ENCODE measurements at places on chromosomes 2 and 18. TPM values are rescaled to one million over a fixed set of nuclear protein-coding genes. Genes with fewer than 3 reads are reported as not detected.

GRCh38 chr18:63439334-63439733 is 17.1 kb upstream of the VPS4B start:
- DNase-seq, result peak; percentile 88
- no peak overlapping the region for H3K27ac ChIP-seq

DNA sequence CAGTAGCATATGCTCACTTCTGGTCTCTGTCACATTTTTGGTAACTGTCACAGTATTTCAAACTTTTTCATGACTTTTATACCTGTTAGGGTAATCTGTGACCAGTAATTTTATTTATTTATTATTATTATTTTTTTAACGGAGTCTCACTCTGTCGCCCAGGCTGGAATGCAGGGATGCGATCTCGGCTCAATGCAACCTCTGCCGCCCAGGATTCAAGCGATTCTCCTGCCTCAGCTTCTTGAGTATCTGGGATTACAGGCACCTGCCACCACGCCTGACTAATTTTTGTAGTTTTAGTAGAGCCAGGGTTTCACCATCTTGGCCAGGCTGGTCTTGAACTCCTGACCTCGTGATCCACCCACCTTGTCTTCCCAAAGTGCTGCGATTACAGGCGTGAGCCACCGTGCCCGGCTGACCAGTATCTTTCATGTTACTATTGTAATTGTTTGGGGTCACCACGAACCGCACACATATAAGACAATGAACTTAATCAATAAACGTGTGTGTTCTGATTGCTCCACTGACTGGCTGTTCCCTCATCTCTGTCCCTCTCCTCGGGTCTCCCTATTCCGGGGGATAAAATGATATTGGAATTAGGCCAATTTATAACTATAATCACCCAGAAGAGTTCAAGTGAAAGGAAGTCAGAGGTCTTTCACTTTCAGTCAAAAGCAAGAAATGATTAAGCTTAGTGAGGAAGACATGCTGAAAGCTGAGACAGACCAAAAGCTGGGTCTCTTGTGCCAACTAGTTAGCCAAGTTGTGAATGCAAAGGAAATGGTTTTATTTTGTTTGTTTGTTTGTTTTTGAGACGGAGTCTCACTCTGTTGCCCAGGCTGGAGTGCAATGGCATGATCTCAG is 22.9 kb downstream of the TGIF1 start:
- H3K36me3 ChIP-seq, result no peaks in the 10 kb centered on the region
- no peak overlapping the region for H3K4me3 ChIP-seq
- no peak overlapping the region for H3K27ac ChIP-seq

AGXT gene
- total RNA-seq, result not detected

- peaks cover 35% of the 10 kb centered on the region for H3K36me3 ChIP-seq
- H3K4me1 ChIP-seq, result no peaks in the 10 kb centered on the region
- H3K4me3 ChIP-seq, result no peak overlapping the region
- no peak for DNase-seq
- no peaks in the 10 kb centered on the region for H3K27me3 ChIP-seq
- H3K27ac ChIP-seq, result no peak overlapping the region
Observed at GRCh38 chr2:232750135-232750671, 26.2 kb downstream of the KCNJ13 start.

DNA sequence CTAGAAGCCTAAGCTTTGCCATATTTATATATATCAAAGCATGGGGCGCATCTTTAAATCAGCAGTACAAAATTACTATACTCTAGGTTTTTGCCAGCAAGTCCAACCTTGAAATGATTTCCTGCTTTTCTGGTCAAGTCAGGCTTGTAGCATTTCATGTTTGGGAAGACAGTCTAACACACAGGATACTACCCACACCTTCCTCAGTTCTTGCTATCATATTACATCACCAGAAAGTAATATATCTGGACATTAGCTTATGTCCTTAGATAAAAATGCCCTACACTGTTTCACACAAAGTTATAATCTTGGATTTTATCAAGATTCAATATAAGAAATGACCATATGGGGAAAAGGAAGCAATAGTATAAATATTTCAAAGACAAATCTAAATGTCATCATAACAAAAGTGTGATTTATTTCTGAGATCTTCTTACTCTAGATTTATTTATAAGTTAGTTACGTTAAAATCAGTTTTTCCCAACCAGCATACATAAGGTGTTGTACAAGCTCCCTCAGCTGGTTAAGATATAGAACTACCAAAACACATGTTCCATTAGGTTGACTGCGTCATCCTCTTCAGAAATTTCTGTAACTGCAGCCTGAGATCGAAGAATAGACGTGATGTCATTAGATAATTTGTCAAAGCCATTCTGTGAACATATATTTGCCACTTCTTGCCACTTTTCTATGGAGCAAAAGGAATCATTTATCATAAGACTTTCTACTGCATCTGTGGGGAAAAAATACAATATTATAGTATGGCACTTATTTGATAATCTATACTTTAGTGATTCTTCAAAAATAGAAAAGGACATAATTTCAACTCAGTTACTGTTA is 56.6 kb downstream of the CLHC1 start:
- H3K4me3 ChIP-seq, result no peak overlapping the region
- H3K36me3 ChIP-seq, result no peaks in the 10 kb centered on the region
- no peak for DNase-seq
- no peaks in the 10 kb centered on the region for H3K27me3 ChIP-seq
- H3K4me1 ChIP-seq, result no peaks in the 10 kb centered on the region
- no peak overlapping the region for H3K27ac ChIP-seq

GRCh38 chr18:65988386-65988785 is 237.6 kb downstream of the CDH7 start:
- DNase-seq, result no peak
- H3K4me1 ChIP-seq, result no peaks in the 10 kb centered on the region
- no peak overlapping the region for H3K27ac ChIP-seq
- H3K27me3 ChIP-seq, result no peaks in the 10 kb centered on the region
- no peaks in the 10 kb centered on the region for H3K36me3 ChIP-seq

DNA sequence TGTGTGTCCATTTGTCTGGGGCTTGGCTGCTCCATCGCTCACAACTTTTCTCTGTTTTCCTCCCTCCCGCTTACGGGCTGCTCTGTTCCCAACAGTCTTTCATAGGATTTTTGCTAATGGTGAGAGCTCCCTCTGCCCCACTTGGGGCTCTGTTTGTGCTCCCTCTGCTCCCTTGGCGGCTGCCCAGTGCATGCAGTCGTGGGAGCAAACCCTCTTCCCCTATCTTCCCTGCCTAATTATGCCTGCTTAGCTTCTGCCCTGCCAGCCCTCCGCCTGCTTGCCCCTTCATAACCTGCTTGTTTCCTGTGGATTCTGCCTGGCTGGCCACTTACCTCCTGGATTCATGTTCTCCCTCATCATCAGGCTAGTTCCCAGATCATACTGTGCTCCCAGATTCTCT is 6.6 kb upstream of the KRTCAP3 start:
- no peak overlapping the region for H3K4me3 ChIP-seq
- peaks cover 3% of the 10 kb centered on the region for H3K4me1 ChIP-seq
- DNase-seq, result no peak
- H3K36me3 ChIP-seq, result peaks cover 73% of the 10 kb centered on the region
- H3K27ac ChIP-seq, result no peak overlapping the region
- H3K27me3 ChIP-seq, result no peaks in the 10 kb centered on the region

DNA sequence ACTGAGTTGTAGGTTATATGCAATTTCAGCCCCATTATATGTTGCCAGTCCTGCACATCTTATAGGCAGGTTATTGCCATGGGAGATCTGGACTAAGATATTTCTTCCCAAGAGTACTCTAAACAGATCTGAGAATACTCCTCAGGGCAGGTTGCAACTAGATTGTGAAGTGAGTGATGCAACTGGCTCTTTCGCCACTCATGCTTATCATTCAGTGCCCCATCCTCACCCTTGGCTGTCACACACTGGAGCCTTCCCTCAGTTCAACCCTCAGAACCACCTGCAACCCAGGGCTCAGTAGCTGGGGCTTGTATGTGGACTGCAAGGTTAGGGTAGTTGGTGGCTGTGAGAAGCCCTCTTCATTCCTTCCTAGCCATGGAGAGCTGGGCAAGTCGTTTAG is 14.1 kb downstream of the MERTK start:
- no peak overlapping the region for H3K27ac ChIP-seq
- no peaks in the 10 kb centered on the region for H3K4me1 ChIP-seq
- H3K27me3 ChIP-seq, result no peaks in the 10 kb centered on the region
- no peak for DNase-seq
- no peaks in the 10 kb centered on the region for H3K36me3 ChIP-seq

HOXD12 gene
- not detected for total RNA-seq

DNA sequence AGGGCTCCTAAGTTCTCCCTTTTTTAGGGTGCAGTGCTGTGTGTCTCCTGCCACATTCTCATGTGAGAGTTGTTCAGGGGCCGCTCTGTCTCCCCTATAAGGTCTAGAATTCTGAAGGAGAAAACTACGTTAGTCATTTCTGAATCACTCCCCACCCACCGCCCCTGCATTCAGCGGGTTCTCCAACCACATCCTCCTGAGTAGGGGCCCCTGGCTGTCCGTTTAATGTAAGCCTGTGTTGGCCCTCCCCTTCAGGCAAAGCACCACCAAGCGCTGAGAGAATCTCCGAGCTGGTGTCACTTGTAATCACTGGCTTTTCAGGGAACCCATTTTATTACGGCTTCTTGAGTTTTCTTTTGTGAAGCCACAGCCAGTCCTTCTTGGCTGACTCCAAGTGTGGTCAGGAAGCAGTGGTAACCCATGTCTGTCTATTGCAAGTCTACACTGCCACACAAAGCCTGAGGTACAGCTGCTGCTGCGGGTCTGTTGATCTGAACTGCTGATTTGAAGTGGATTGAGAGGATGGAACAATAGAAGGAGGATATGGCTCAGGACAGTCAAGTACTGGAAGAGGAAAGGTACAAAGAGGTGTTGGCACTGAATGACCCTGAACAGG is 16.9 kb downstream of the LCT start:
- no peak overlapping the region for H3K4me3 ChIP-seq
- no peak overlapping the region for H3K27ac ChIP-seq
- H3K36me3 ChIP-seq, result no peaks in the 10 kb centered on the region
- DNase-seq, result no peak
- H3K27me3 ChIP-seq, result no peaks in the 10 kb centered on the region

DNA sequence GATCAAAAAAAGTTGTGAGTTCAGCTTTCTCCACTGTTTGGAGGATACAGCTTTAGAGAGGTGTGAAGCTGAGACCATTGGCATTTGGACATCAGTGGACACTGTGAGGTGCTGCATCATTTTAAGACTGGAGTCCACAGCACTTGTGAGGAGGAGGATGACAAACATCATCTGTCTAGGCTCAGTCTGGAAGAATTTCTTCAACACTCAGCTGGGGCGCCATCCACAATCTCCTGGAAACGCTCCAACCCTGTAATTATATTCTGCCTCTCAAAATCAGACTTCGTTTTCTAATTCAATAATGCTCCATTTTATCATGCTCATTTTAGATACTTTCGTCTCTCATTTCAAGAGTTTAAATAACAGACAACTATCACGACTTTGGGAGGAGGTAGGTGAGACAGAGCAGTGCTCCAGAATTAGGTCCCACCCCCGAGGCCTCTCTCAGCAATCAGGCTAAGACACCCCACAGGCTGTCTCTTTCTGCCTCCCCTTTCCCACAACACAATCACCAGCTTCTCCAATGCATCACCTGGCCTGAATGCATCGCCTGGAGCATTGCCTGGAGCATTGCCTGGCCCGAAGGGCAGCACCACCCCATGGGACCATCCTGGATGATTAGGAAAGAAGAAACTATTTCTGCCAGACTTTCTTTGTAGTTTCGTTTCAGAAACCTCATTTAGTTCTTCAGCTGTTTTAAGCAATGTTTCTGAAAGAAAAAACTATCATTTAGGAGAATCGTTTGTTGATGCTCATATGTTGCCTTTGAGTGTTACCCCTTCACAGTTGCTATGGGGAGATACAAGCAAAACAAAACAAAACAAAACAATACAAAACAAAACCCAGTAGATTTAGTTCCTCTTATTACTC is 37.0 kb upstream of the DPP10 start:
- DNase-seq, result no peak
- H3K4me3 ChIP-seq, result no peak overlapping the region

- peaks cover 18% of the 10 kb centered on the region for H3K4me1 ChIP-seq
- H3K27me3 ChIP-seq, result peaks cover 12% of the 10 kb centered on the region
- H3K27ac ChIP-seq, result no peak overlapping the region
- H3K36me3 ChIP-seq, result no peaks in the 10 kb centered on the region
- DNase-seq, result no peak
- H3K4me3 ChIP-seq, result no peak overlapping the region
Observed at GRCh38 chr18:78239090-78239457, 740.5 kb upstream of the SALL3 start.

DNA sequence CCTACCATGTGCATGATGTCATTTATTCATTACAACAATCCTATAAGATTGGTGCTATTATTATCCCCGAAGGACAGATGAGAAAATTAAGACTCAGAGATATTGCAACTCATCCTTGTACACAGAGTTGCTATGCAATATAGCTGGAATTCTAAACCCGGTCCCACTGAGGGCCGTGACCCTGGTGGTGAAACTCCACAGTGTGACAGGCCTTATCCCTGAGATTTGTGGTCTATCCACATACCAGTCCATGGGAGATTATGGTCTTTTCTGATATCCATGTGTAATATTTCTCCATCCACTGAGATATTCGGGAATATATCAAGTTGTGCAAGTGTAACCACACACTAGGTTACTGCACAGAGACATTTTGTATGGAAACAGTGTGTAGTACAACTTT is 305.2 kb downstream of the TXNL1 start:
- H3K27ac ChIP-seq, result no peak overlapping the region
- no peaks in the 10 kb centered on the region for H3K36me3 ChIP-seq
- H3K27me3 ChIP-seq, result no peaks in the 10 kb centered on the region
- DNase-seq, result no peak
- H3K4me3 ChIP-seq, result no peak overlapping the region

- no peak overlapping the region for H3K27ac ChIP-seq
- H3K4me1 ChIP-seq, result no peaks in the 10 kb centered on the region
- H3K27me3 ChIP-seq, result no peaks in the 10 kb centered on the region
- no peaks in the 10 kb centered on the region for H3K36me3 ChIP-seq
- no peak for DNase-seq
Observed at GRCh38 chr18:56888978-56889377, 237.8 kb downstream of the WDR7 start.

DNA sequence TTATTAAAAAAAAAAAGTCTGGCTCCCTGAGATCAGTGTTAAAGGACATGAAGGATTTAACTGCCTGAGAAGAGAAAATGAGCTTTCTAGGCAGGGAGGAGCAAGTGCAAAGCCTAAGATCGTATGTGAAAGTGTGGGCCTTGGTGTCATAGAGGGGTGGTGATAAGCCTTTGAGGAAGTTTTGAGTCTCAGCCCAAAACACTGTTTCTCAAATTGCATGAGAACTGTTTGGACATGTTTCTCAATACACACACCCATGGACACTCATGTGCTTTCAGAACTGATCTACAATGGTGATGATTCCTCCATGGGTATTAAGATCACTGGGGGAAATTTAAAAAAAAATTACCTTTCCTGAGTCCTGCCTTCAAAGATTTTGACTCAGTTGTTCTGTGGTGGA is 336.7 kb upstream of the RND3 start:
- no peaks in the 10 kb centered on the region for H3K27me3 ChIP-seq
- no peak overlapping the region for H3K4me3 ChIP-seq
- H3K36me3 ChIP-seq, result no peaks in the 10 kb centered on the region
- no peaks in the 10 kb centered on the region for H3K4me1 ChIP-seq

TMEM237 gene
- total RNA-seq, result 55.4 TPM
